ENCODE measurements at places on chromosomes 11 and 22.

DNA sequence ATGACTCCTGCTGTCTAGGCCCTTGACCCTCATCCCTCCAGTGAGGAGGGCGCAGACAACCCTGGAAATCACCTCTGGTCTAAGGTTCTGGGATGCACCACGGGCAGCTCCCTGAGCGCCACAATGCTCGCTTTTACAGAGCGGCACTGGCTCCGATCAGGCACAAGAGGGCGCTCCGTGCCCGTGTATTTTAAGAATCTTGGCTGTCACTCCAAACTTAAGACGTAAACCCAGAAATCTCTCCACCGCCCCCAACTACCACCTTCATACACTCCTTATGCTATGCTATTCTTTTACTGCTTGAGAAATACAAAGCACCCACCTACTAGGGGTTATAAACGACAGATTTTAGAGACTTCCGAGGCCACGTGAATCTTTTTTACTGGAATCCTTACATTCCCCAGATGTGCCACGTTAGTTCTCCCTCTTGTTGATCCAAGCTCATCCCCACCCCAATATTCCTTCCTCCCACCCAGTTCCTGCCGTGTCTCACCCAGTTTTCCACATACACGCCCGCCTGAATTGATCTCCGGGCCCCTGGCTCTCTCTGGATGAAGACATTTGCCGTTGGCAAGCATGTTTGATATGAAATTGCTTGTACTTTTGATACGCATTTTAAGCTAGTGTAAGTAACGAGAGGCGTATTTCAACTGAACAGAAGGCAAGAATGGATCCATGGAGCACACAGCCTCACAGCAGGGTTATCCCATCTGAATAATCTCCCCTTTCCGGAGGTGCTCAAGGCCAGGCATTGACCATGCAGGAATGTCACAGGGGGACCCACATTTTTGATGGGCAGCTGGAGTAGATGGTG is 453.5 kb downstream of the OPCML start:
- no peak for DNase-seq

GRCh38 chr11:30333405-30333804 is 10.5 kb downstream of the ARL14EP start:
- no peak for DNase-seq

- DNase-seq: no peak
Observed at GRCh38 chr11:108933630-108934029, 268.8 kb downstream of the DDX10 start.

DNA sequence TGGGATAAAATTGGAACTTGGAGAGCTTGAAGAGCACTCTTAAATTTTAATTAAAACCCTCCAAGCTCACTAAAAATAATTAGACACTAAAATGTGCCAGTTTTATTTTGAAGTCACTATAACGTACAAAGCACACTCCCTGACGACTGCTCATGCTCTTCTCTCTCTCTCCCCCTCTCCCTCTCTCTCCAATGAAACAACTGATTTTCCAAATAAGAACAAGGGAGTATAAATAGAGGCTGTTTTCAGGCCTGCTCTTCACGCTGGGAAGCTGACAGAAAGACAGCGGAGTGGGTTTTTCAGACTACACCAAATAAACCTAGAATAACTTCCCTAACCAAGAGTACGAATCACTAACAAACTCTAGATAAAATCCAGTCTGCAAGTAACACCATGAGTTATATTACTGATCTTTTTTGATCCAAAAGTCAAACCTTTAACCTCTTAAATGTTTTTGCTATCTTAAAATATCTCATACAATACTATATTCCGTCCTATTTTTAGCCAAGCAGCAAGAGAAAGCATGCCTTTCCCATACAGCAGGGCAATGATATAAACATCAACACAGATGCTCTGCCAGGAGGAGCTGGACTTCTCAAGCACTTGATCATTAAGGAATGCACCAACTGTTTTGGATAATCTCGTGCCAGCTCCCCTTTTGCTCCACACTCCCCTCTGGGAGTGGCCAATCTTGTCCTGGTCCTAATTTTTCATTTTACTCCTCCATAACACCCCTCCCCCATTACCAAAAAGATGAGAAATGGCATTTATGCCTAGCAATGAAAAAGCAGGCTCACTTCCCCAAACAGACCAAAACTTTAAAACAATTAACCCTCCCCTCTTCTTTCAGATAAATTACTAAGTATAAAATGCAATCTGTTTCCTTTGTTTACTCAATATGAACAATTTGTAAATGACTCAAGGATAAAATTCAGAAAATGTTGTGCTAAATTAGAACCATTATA is 116.9 kb downstream of the SOX6 start:
- no peak for DNase-seq

GRCh38 chr11:87719326-87720073 is 455.7 kb downstream of the RAB38 start:
- DNase-seq: no peak

- no peak for DNase-seq
Observed at GRCh38 chr11:117066959-117067358, 31.3 kb downstream of the SIK3 start.

DNA sequence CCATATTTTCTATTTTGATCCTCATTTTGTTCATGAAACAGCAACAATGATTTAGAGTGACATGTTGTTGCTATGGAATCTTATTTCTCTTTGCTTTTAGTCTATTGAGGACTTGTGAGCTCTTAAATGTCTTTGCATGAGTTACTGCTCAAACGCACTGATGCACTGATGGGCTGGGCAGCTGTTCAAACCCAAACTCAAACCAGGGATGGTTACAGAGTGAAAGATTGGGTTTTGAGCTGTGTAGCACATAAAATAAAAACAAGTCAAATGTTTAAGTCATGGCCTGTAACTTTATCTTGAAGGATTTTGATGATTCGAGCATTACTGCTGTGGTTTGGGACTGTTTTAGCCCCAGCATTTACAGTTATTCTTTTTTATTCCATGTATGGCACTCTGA is 20.1 kb upstream of the NCAM1 start:
- DNase-seq: no peak

GRCh38 chr11:61146416-61146815 is 14.8 kb downstream of the VPS37C start:
- DNase-seq: no peak

GRCh38 chr11:89490981-89491690 is at the start of gene NOX4:
Gene NOX4 (minus strand): TSS chr11:89491375. CDS start chr11:89491246, 129 bp downstream.
- no peak for DNase-seq

- no peak for DNase-seq
Observed at GRCh38 chr22:44298406-44299091, 14.2 kb downstream of the SHISAL1 start.

- no peak for DNase-seq
Observed at GRCh38 chr11:11430431-11430830, 77.4 kb upstream of the CSNK2A3 start.

DNA sequence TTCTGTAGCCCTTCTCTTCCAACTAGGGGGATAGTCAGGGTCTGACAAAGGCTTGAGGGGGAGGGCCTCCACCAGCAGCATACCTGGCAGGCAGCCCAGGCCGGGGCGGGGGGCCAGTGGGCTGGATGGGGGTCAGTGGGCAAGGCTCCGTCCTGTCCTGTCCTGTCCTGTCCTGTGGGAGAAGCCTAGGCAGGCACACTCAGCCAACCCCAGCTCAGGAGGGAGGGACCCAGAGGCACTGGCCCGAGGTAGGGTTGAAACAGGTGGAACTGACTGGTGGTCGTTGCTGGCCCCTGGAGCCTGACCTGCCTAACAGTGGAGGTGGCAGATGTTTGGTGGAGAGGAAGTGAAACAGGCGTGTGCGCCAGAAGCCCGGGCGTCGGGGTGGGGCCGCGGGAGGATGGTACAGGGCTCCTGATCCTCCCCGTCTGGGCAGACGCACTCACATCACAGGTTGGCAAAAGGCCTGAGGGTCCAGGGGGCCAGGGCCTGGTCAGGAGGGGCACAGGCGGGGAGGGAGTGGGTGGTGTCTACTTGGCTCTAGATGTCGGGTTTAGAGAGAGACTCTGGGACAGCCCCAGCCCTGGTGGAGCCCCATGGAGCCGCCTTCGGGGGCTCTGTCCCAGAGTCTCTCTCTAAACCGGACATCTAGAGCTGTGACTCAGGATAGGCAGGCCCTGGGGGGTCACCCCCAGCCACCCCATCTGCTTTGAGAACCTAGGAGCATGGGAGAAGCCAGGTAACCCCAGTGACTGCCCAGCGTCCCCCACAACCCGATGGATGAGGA is 32.5 kb upstream of the GRAMD4 start:
- no peak for DNase-seq

DNA sequence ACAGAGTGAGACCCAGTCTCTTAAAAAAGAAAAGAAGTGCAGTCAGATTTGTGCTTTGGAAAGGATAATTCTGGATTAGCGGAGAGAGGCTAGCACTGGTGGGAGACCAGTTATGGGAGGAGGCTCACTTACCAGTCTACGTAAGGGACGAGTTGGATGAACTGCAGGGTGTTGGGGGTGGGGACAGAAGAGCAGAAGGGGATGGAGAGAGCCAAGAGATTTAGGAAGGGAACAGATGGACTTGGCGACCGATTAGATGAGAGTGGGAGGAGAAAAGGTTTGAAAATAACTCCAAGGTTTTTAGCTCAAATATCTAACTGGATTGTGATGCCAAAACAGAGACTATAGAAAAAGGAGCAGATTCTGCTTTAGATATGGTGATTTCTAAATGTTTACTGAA is 81.4 kb downstream of the SFI1 start:
- no peak for DNase-seq

- no peak for DNase-seq
Observed at GRCh38 chr11:129184581-129184980, 7.5 kb downstream of the ARHGAP32 start.

DNA sequence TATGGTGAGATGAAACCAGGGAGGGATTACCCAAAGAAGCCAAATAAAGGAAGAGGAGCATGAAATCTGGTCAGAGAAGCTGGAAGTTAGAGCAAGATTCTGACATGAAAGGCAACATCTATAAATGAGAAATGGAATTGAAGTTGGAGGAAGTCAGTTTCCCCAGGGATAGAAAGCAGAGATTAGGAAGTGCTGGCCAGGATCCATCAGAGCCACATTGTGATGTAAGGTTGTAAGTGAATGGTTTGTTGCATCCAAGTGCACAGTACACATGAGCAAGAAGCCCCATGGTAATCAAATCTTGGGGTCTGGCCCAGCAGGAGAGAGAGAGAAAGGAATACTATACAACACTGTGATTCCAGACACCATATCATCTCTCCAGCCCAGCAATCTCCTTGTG is 6.6 kb upstream of the NLRP10 start:
- no peak for DNase-seq

DNA sequence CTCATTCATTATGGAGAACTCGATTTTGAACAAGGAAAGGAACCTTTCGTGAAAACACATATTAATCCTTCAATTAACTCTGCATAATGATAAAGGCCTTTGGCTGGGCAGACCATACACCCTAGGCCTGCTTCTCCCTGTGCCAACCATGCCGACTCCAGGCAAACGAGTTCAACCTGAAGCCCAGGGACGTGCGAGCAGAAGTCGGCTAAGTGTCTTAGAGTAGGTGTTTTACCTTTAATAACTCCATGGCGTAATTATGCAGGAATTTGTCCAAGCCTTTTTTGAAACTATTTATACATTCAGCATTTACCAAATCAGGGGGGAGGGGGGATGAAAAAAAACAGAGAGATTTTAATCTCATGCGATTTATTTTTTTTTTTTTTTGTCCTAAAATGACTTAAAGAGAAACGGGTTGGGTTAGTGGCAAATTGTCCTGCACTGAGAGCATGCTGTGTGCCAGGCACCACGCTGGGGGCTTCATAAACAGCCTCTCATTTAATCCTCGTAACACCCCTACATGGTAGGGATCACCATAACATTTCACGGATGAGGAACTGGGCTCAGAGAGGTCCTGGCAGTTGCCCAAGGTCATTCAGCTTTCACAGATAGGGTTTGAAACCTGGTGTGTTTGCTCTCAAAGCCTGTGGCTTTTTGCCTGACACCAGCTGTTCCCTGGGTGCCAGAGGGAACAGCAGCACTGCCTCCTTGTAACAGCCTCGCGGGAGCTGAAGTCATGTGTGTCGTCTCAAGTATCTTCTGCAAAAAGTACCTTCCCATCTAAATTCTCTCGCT is 423.9 kb downstream of the MN1 start:
- no peak for DNase-seq

DNA sequence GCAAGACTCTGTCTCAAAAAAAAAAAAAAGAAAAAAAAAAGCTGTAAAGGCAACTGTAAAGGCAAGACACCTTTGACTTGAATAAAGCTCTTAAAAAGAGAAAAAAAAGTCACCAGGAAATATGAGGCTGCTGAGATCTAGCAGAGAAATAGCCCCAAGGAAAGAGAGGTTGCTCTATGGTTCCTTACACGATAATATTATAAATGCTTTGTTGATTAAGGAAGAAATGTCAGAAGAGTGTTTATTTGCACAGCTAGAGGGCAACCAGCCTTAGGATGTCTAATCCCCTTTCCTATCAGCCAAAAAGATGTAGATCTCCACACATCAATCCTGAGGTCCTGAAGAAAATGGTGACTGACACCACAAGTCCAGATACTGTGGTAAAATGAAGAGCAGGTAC is 32.0 kb downstream of the RBFOX2 start:
- no peak for DNase-seq

DNA sequence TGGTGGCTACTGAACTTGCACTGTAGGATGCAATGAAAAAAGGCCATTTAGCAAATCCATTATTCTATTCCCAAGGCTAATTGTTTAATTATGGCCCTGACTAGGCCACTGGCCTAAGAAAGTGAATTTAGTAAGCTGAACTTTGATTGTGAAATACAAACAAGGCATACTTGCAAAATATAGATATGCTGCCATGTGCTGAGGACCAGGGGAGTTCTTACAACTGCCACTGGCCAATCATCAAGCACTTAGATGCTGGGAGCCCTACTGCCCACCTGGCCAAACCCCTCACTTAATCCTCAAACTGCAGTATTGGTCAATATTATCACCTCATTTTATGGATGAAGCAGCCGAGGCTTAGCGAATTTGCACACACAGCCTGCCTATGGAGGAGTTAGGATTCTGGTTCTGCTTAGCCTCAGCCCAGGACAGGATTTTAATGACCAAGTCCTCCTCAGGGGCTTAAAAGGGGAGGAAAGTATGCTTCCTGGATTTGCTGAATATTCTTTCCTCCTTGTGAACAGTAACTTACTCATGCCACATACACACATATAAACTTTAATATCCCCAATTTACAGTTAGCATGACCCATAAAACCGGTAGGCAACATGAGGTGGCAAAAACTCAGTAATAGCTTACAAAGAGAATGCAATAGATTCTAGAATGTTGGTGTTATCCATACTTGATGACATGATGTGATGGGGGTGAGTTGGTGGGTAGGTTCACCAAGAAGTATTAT is 39.3 kb downstream of the CD44 start:
- DNase-seq: no peak

GRCh38 chr22:35257002-35257320 is 332 bp upstream of the HMGXB4 start:
- no peak for DNase-seq

GRCh38 chr22:36612458-36612857 is 83.5 kb upstream of the EIF3D start:
- no peak for DNase-seq

DNA sequence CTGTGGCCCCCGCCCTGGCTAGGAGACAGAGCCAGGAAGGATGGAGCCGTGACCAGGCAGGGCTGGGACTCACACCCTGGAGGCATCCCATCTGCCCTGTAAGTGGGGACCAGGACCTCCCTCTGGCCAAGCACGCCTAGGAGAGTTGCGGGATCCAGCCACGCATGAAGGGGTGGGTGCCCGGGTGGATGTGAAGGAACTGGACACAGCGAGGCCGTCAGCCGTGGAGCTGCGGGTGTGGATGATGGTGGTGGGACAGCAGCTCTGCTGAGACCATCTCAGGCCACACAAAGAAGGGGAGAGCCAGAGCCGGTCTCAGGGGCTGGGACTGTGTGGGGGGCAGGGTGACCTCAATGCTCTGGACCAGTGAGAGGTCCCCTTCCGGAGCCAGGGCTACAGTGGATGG is 746.4 kb downstream of the BRD1 start:
- DNase-seq: no peak

- DNase-seq: no peak
Observed at GRCh38 chr11:24567380-24567779, 70.5 kb downstream of the LUZP2 start.
